ENCODE measurements at places on chromosomes 7 and 10. TPM values are rescaled to one million over a fixed set of nuclear protein-coding genes. Genes with fewer than 3 reads are reported as not detected.

Gene STK31
- total RNA-seq: under 0.01 TPM

Gene DPP6
- not detected for total RNA-seq

Gene KCND2
- total RNA-seq: 2.1 TPM

Gene PRLHR
- not detected for total RNA-seq

Gene ADAMTS14
- total RNA-seq: 4.2 TPM

Gene UBE3C
- 98.4 TPM for total RNA-seq

Gene PRSS2
- not detected for total RNA-seq

Gene NPTX2
- total RNA-seq: 5.4 TPM

Gene LRRC17
- 147 TPM for total RNA-seq
